ENCODE measurements at places on chromosomes 11 and 22.

GRCh38 chr11:9251311-9251710, 13.8 kb downstream of the DENND5A start:
- DNase-seq = no peak

DNA sequence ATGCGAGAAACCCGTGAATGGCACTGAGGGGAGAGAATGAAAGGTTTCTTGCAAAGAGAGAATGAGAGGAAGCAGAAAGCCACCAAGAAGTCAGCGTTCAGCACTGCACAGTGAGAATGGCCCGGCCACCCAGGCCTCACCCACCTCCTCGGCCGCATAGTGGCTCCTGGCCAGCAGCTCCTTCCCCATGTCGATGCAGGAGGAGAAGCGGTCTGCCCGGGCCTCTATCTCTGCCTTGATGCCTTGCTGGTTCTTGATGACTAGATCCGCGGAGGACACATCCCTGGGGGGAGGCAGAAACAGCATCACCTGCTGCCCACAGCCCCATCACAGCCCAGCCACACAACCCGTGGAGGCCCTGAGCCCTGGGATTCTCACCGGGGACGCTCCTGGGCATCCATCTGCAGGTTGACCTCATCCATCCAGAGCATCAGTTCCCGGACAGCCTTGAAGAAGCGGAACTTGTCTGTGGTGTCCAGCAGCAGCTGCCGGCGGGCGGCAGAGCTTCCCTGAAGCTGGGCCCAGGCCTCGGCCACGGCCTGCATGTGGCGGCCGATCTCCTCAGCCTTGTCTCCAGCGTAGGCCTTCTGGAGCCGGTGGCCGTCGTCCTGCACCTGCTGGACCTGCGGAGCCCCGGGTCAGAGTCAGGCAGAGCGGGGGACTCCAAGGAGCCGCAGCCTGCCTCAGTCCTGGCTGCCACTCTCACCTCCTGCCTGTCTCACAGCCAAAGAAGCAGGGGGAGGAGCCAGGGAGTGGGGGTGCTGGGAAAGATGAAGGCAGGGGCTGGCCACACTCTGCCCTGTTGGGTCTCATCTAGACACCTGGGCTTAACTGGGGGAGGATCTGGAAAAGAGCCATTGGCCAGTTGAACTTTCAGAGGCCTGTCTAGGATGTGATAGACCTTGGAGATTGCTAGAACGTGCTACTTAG, 12.2 kb upstream of the RBM4B start:
- no peak for DNase-seq

- no peak for DNase-seq
Measured at GRCh38 chr11:62835336-62835735, 2.7 kb upstream of the TEX54 start.

DNA sequence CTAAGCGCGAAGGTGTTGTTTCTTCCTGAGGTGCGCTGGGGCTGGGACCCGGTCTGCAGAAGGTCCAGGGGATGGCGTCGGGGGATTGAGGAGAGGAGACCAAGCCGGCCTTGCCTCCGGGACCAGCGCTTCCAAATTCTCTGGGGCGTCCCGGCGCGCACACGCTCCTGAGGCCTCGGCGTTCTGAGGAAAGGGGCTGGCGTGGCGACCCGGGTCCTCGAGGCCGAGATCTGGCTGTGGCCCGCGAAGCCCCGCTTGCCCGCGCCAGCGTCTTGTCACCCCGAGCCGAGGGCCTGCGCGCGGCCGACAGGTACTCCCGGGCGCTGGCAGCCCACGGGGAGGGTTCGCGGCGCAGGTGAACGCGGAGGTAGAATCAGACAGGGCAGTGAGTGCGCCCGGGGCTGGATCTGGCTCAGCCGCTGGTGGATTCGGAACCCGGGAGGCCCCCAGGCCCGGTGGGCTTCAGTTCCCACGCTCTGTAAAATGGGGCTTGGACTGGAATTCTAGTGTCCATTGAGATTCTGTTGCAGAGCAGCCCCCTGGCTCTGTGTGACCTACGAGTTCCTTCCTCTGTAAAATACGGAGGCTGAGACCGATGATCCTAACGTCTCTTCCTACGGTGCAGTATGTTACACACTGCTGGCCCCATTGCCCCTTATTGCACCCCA, 14.7 kb downstream of the SSH3 start:
- no peak for DNase-seq

DNA sequence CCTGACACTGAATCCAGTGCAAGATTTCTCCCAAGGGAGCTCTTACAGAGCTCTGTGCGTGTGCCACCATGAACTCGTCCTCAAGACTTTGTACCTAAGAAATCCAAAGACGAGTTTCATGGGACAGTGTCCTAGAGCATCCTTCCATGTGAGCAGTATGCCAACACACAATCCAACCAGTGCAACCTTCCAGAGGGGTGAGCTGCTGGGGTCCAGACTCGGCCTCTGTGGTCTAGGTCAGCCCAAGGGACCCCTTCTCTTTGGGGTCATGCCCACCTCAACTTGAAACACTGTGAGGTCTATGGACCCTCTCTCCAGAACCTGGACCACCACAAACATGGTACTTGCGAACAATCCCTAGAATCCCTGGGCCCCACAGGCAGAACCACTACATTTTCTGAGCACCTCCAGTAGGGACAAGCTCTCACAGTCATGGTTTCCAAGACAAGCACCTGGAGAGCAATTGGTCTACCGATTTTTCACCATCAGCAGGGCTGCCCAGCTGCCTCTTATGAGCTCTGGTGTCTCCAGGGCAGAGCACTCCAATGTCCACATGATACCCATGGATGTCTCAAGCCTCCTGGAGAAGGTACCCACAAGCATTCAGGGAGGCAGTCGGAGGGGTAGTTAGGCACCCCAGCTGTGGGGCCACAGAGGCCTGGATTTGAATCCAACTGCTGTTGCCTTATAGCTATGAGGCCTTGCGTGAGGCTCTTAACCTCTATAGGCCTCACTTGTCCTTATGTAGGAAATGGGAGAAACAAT, 7.7 kb downstream of the CHST1 start:
- DNase-seq = no peak

- DNase-seq = no peak
Measured at GRCh38 chr11:112663947-112664634, 297.1 kb upstream of the NCAM1 start.

DNA sequence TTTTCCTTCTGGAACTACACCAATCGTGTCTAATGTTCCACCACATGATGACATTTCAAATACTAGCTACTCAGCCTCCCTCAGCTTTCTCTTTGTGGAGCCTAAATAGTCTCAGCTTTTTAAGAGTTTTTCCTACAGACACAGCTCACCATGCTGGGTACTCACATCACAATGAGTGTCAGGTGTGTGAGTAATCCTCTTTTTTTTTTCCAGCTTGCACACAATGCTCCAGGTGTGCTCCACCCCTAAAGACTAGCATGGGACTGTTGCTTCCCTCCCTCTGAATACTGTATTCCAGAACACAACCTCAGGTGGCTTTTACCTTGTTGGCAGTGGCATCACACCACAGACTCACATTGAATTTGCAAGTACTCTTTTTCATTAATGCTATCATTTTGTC, 11.7 kb downstream of the BTG4 start:
- DNase-seq = no peak

Measured in activated CD4-positive, alpha-beta memory T cell treated with anti-CD3 and anti-CD28 coated beads, Interleukin-2, amount 10 ng/mL, durations not matched to agents 7 days and 5 days (primary cell).